Activated CD8-positive, alpha-beta memory T cell treated with anti-CD3 and anti-CD28 coated beads for 1 hour (primary cell): ENCODE measurements at places on chromosomes 12 and 14.

- no peak for DNase-seq
Measured at GRCh38 chr14:90720336-90720735, 95.9 kb downstream of the TTC7B start.

DNA sequence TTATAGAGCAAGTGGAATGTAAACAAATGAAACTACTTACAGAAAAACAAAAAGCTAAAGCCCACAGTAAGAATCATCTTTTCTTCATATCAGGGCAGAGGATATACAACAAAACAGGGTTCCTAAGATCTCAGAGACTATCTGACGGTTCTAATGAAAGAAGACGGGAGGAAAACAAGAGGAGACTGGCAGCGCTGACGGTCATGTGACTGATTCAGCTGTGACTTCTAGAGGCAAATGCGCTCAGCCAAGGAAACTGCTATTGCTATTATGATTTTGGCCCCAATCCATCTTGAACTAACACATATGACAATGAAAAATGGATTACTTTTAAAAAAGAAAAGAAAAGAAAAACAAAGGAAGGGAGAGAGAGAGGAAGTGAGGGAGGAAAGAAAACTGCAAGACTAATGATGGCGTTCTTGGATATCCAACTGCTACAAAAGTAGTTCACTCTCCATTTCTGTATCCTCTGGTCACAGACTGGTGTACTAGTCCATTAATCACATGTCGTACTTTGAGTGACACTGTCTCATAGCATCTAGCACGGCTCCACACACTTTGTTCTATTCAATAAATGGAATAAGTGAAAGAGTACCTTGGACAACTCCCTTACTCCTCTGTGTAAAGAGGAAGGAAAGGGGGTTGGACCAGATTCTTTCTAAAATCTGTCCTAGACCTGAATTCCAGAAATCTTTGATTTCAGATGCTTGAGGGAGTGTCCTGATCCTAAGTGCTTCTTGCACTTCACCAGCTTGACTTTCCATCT is 119.3 kb downstream of the DAD1 start:
- DNase-seq: no peak

GRCh38 chr12:124679533-124680371 is 112.3 kb upstream of the NCOR2 start:
- no peak for DNase-seq

DNA sequence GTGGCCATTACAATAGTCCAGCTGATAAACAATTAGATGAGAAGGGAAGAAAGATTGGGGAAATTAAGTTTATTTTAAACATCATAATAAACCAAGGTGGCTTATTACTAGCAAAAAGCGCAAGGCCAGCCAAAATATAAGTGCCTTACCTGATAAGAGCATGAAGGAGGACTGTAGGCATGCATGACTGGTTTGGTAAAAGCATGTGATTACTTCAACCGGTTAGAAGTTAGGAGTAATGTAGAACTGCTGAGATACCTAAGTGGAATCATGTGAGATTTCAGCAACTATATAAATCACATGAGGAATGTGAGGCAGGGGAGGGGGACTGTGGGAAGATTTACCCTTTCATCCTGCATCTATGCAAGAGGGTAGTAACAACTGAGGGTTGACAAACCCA is 59.7 kb upstream of the CCDC196 start:
- DNase-seq: no peak

- DNase-seq: no peak
Measured at GRCh38 chr12:79532907-79533288, 157.9 kb downstream of the PAWR start.

- no peak for DNase-seq
Measured at GRCh38 chr14:49977126-49977841, 84.4 kb downstream of the ARF6 start.

DNA sequence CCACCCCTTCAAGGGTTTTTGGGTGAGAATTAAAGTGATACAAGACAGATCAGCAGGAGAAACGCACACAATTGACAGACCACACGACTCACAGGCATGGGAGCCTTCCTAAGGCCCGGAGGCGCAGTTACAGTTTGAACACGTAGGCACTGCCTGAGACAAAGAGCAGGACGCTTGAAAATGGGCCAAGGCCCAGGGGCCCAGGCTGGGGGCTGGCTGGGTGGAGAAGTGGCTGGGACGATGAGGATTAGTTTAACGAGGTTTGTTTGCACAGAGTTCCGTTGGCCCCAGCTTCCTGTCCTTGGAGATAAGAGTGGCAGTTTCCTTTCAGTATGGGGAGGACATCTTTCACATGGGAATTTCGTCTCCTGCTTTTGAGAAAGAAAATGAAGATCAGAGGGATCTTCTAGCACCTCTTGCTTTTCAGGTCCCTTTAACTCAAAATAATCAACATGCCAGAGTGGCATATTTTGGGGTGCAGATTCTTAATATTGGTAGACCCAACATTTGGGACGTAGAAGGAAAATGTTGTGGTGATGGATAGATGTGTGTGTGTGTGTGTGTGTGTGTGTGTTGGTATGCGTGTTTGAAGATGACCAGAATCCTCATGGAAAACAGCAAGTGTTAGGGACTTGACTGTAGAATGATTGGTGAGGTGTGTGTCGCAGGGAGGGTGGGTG is 44.6 kb downstream of the DLK1 start:
- no peak for DNase-seq

DNA sequence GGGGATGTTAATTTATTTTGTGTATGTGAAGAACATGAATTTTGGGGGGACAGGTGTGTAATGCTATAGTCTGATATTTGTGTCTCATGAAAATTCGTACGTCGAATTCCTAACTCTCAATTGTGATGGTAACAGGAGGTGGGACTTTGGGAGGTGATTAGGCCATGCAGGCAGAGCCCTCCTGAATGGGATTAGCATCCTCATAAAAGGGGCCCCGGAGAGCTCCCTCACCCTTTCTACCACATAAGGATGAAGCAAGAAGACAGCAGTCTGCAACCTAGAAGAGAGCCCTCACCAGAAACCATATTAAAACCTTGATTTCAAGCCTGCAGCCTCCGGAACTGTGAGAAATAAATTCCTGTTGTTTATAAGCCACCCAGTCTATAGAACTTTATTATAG is 165.4 kb downstream of the MDGA2 start:
- no peak for DNase-seq

DNA sequence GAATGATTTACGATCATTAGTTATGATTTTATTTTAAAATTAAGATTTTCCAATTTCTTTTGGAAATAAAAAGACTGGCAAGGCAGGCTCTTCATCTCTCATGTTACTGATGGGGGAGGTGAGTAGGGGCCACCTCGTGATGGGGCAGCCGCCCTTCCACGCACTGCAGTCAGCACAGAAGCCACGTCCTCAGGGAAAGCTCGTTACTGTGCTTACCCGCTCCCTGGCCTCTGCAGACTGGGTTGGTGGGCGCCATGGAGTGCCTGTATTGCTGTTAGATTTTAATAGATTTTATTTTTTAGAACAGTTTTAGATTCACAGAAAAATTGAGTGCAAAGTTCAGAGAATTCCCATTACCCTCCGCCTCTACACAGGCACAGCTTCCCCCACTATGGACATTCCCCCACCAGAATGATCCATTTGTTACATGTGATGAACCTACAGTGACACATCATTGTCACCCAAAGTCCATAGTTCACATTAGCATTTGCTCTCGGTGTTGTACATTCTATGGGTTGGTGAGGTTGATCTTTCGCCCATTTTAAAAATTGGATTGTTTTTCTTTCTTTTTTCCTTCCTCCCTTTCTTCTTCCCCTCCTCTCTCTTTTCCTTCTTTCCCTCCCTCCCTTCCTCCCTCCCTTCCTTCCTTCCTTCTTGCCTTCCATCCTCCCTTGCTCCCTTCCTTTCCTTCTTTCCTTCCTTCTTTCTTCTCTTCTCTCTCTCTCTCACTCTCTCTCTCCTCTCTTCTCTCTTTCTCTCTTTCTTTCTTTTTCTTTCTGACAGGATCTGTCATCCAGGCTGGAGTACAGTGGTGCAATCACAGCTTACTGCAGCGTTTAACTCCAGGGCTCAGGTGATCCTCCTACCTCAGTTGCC is 30.7 kb downstream of the ADGRD1 start:
- DNase-seq: no peak

DNA sequence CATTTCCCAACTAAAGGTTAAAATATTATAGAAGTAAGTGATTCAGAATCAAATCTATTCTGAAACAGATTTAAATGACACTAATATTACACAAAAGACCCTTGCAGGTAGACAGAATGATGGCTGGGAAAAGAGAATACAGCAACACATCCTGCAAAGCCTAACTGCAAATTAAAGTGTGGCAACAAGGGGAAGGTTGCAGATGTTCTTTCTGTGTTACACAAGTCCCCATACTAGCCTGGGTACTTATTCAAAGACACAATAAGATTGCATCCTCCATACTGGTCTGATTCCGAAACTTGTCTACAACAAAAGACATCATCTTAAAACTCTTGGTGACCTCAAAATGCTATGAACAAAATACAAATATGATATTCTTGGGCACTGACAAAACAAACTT is 50.5 kb downstream of the R3HDM2 start:
- DNase-seq: no peak

- no peak for DNase-seq
Measured at GRCh38 chr12:107283652-107284051, 190.3 kb upstream of the CRY1 start.

- no peak for DNase-seq
Measured at GRCh38 chr14:59274991-59275391, 86.5 kb downstream of the DAAM1 start.

- no peak for DNase-seq
Measured at GRCh38 chr12:51980809-51981127, 26.0 kb upstream of the TAMALIN start.

DNA sequence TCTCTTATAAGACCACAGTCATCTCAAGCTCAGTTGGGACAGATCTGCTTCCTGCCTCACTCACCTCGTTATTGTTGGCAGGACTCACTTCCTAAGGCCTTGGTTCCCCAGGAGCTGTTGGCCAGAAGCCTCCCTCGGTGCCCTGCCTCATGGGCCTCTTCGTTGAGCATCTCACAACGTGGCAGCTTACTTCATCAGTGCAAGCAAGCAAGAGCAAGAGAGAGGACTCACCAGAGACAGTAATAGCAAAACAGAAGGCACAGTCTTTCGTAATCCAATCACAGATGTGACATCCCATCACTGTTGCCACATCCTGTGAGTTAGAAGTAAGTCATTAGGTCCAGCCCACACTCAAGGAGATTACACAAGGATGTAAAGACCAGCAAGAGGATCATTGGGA is 5.1 kb upstream of the NUMB start:
- no peak for DNase-seq

DNA sequence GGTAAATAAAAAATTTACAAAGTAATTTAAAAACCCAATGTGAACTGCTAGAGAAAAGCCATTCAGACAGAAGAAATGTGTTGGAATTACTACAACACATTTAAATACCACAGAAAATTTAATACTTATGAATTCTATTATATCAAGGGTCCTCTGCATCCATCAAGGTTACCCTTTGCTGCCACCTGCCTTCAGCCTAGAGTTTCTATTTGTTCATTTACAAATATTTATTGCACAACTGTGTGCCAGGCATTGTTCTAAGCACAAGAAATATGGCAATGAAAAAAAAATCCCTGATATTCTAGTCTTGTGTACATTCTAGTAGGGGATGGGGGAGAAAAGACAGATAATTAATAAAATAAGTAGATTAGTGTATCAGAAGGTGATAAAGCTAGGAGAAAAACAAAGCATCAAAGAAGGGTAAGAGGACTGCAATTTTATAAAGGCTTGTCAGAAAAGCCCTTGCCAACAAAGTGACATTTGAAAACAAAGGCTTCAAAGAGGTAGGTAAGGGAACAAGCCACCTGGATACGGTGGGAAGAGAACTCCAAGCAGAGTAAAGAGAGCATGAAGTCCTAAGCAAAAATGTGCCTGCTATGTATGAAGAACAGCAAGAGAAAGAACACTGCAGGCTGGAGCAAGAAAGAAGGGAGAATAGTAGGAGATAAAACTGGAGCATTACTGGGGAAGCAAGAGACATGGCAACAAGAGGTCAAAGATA is 59.1 kb upstream of the SLC6A13 start:
- no peak for DNase-seq

GRCh38 chr12:119573086-119573485 is 20.5 kb upstream of the TMEM233 start:
- no peak for DNase-seq

DNA sequence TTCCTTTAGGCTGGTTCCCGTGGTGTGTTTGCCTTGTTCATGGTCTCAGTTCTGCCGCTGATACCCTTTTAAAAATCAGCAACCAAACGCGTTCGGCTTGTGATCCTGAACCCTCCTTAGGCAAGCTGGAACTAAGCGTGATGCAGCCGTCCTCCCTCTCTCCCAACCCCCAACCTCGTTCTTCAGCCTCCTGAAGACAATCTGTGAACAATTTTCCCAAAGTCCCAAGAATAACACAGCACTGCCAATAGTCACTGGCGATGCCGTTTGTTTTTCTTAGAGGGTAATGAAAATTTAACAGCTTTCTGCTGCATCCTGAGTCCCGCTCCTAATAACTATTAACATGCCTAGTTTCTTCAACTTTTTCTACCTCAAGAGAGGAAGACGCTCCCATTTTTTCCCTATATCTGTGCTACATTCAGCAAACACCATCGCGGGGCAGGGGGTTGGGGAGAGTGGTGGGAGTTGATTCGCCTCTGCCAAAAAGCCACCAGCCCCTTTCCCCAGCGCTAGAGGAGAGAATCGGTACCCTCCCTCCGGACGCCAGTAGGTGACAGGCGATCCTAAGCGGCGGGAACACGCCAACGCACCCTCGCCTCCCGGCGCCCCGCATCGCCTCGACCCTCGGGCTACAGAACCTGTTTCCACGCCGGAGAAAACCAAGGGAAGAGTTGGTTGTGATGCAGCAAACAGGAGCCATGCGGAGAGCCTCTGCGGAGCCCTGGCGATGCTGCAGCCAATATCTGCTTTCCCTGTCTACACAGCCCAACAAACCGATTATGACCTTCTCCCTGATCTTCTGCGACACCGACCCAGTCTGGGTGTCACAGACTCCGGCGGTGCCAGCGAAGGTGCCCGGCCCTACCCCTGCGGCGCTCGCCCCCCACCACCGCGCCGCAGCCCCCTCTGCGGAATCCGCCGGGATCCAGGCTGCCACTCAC is 752 bp downstream of the PRICKLE1 start:
- DNase-seq: no peak

DNA sequence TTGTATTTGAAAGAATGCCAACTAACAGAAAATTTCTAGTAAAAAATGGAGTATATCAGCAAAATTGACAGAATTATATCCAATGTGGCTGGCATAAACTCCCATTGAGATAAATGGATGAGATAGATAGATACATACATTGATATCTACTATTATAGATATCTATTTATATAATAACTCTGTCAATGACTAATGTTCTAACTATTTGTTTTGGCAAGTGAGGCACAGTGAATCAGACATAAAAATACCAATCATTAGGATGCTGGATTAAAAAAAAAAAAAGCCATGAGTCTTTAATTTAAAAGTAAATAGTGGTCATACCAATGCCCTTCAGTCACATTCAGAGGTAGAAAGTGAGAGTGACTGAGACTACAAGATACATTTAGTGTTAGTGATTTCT is 33.7 kb upstream of the GLIPR1 start:
- no peak for DNase-seq

- DNase-seq: no peak
Measured at GRCh38 chr12:130339951-130340350, 2.3 kb downstream of the PIWIL1 start.
